ENCODE measurements at places on chromosomes 2 and 18.

DNA sequence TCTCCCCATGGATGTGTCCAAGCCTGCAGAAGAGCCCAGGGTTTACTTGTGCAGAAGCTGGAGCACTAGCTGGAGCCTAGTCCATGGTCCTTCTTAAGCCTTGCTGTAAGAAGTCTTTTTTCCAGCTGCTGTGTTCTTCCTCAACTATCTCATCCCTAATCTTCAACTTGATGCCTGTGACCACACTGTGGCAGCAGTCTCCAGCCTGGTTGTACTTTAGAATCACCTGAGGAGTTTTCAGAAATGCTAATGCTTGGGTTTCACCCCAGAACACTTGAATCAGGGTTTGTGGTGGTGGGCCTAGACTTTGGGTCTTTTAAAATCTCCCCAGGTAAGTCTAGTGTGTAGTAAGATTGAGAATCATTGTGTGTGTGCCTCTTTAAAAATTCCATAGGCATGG is 173.6 kb downstream of the ADCYAP1 start:
- DNase-seq = no peak

DNA sequence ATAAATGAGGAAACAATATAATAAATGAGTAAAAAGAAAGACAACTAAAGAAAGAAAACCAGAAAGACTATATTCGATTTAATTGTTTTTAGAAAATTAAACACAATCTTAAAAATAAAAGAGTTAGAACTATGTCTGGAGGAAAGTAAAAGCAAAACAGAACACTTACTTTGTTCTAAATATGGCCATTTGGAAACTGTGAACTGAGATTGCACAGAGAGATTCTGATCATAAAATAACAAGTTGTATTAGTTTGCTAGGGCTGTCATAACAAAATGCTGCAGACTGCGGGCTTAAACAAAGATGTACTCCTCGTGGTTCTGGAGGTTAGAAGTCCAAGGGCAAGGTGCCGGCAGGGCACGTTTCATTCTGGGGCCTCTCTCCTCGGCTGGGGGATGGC is 128.1 kb upstream of the AQP4 start:
- DNase-seq = no peak

DNA sequence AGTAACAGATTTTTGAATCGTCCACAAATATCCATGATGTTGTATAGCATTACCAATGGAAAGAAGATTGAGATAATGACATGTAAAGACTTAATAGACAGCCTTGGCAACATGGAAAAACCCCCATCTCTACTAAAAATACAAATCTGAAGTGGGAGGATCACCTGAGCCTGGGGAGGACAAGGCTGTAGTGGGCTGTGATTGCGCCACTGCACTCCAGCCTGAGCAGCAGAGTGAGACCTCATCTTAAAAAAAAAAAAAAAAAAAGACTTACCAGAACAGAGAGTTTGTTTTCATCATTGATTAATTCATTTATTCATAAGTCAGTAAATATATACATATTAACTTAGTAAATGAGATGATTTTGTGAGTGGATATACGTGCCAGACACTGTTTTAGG is 7.0 kb upstream of the OSBPL1A start:
- DNase-seq = no peak

GRCh38 chr2:88469202-88470114 is 17.0 kb upstream of the FOXI3 start:
- DNase-seq = no peak

GRCh38 chr2:10405448-10405847 is 42.7 kb downstream of the ODC1 start:
- no peak for DNase-seq

DNA sequence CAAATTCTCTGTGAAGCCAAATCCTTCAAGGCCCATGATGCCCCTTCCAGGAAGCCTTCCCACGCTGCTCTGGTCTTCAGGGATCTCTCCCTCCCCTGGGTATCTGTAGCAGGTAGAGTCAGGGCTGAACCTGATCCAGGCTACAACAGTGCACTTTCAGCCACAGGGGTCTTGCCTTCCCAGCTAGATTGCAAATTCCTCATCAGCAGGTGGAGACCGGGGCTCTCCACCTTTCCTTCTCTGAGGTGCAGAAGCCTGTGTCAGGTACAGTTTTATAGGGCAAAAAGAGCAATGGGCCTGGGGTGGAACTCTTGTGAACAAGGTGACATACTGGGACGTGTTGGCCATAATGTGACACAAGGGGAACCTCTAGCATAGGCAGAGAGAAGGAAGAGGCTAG is 312.9 kb downstream of the MYCN start:
- no peak for DNase-seq

GRCh38 chr2:4047961-4048891 is 344.9 kb downstream of the DCDC2C start:
- peak; percentile 49 for DNase-seq
